Neural cell (in vitro differentiated cells): ENCODE measurements at places on chromosomes 12 and 14. TPM values are rescaled to one million over a fixed set of nuclear protein-coding genes. Genes with fewer than 3 reads are reported as not detected.

The RIMKLB gene
- 376 and 393 TPM in 2 replicates for polyA plus RNA-seq

The TAS2R42 gene
- not detected in 2 replicates for polyA plus RNA-seq

The TSPAN31 gene
- 78.1 and 85.3 TPM in 2 replicates for polyA plus RNA-seq

The PKP2 gene
- 3.8 and 4.0 TPM in 2 replicates for polyA plus RNA-seq

The SLC17A8 gene
- polyA plus RNA-seq = 0.08 and 0.22 TPM in 2 replicates

The LALBA gene
- not detected in 2 replicates for polyA plus RNA-seq

The OR6C2 gene
- not detected in 2 replicates for polyA plus RNA-seq

The PRICKLE1 gene
- 20.0 and 20.6 TPM in 2 replicates for polyA plus RNA-seq

The GYS2 gene
- 0.14 TPM in 1 of 2 replicates, not detected in the other for polyA plus RNA-seq

The SERPINA1 gene
- not detected in 2 replicates for polyA plus RNA-seq

The ST8SIA1 gene
- 22.2 and 22.5 TPM in 2 replicates for polyA plus RNA-seq

The KLRB1 gene
- polyA plus RNA-seq = not detected in 2 replicates

The FERMT2 gene
- polyA plus RNA-seq = 58.1 and 59.6 TPM in 2 replicates

The LTBP2 gene
- polyA plus RNA-seq = 0.33 and 0.44 TPM in 2 replicates

The SELPLG gene
- polyA plus RNA-seq = 0.62 TPM in 1 of 2 replicates, not detected in the other

The SLC7A8 gene
- polyA plus RNA-seq = 0.21 and 1.7 TPM in 2 replicates

The SSTR1 gene
- 2.1 and 2.4 TPM in 2 replicates for polyA plus RNA-seq

The DBX2 gene
- polyA plus RNA-seq = 0.07 and 0.22 TPM in 2 replicates

The MYO1H gene
- polyA plus RNA-seq = 9.2 and 10.6 TPM in 2 replicates

The COX8C gene
- not detected in 2 replicates for polyA plus RNA-seq

The KLHL42 gene
- polyA plus RNA-seq = 50.5 and 52.2 TPM in 2 replicates

The TPH2 gene
- polyA plus RNA-seq = 0.12 and 0.33 TPM in 2 replicates

The TCL1B gene
- polyA plus RNA-seq = not detected in 2 replicates

The SAMD4A gene
- 0.66 and 1.0 TPM in 2 replicates for polyA plus RNA-seq

The KCNMB4 gene
- polyA plus RNA-seq = 20.1 and 26.4 TPM in 2 replicates

The DHRS2 gene
- polyA plus RNA-seq = 1.3 and 2.1 TPM in 2 replicates

The XRCC3 gene
- 14.6 and 26.7 TPM in 2 replicates for polyA plus RNA-seq

The DIO2 gene
- polyA plus RNA-seq = 1.3 and 2.1 TPM in 2 replicates

The SOAT2 gene
- not detected in 2 replicates for polyA plus RNA-seq

The KLHL28 gene
- polyA plus RNA-seq = 16.1 and 17.4 TPM in 2 replicates

The CD163L1 gene
- 0.62 TPM in 1 of 2 replicates, not detected in the other for polyA plus RNA-seq

The CCDC175 gene
- 0.11 TPM in 1 of 2 replicates, not detected in the other for polyA plus RNA-seq

The LTA4H gene
- 54.1 and 55.3 TPM in 2 replicates for polyA plus RNA-seq

The IL22 gene
- not detected in 2 replicates for polyA plus RNA-seq

The PARPBP gene
- 2.6 and 6.3 TPM in 2 replicates for polyA plus RNA-seq

The TMTC2 gene
- 20.3 and 20.6 TPM in 2 replicates for polyA plus RNA-seq

The ALDH1L2 gene
- polyA plus RNA-seq = 0.35 and 1.0 TPM in 2 replicates

The NKX2-1 gene
- 1.5 and 5.0 TPM in 2 replicates for polyA plus RNA-seq

The ARHGAP9 gene
- polyA plus RNA-seq = not detected in 2 replicates

The FBXO21 gene
- polyA plus RNA-seq = 127 and 144 TPM in 2 replicates

The MTERF2 gene
- 47.8 and 49.0 TPM in 2 replicates for polyA plus RNA-seq

The GPHB5 gene
- polyA plus RNA-seq = not detected in 2 replicates

The CCDC38 gene
- 0.16 TPM in 1 of 2 replicates, not detected in the other for polyA plus RNA-seq

The OR4E2 gene
- polyA plus RNA-seq = not detected in 2 replicates

The RERG gene
- polyA plus RNA-seq = 0.70 and 0.87 TPM in 2 replicates

The OR4L1 gene
- not detected in 2 replicates for polyA plus RNA-seq

The KRT3 gene
- not detected in 2 replicates for polyA plus RNA-seq

The POU6F1 gene
- polyA plus RNA-seq = 12.4 and 12.7 TPM in 2 replicates
